ENCODE measurements at places on chromosomes 12 and 14.

GRCh38 chr12:51751661-51752060, 96.9 kb downstream of the FIGNL2 start:
- DNase-seq, result no peak

- no peak for DNase-seq
Observed at GRCh38 chr12:50665609-50666008, 98.3 kb upstream of the ATF1 start.

DNA sequence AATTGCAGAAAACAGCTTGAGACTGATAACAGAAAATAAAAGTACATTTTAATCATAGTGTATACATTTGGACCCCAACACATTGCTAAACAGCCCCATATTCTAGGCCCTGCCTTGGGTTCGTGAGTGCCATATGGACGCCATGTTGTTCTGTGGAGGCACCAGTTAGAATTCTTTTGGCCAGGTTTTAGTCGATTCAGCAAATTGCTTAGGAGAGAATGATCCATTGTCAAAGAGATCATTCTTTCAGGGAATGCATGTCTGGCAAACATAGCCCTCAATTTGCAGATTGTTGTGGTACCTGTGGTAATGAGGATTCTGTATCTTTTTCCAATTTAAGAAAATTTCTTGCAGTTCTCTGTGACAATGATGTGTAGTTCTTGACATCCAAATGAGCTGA, 183.6 kb upstream of the DDHD1 start:
- DNase-seq, result no peak

GRCh38 chr12:39692258-39692853, 72.8 kb upstream of the ABCD2 start:
- no peak for DNase-seq

GRCh38 chr14:70177081-70177800, 11.5 kb downstream of the SLC8A3 start:
- no peak for DNase-seq

- no peak for DNase-seq
Observed at GRCh38 chr12:47950856-47951468, 12.4 kb upstream of the TMEM106C start.

DNA sequence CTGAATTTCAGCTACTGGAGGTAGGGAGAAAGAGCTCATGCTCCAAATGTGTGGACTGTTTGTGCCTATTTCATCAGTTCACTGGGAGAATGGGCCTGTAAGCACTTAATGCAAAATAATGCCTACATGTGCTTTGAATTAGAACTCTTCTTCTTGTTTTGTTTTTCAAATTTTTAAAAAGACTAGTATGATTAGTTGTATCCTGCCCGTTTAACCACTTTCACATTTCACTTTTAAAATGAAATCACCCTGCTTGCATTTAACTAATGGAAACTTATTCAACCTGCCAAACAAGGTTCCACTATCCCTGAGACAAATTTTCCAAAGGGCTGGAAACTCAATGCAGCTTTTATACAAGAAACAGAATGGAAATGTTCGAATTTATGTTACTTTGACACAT, 79.7 kb downstream of the SAMD4A start:
- no peak for DNase-seq

GRCh38 chr14:99654235-99654985, 9.5 kb downstream of the HHIPL1 start:
- DNase-seq, result no peak

DNA sequence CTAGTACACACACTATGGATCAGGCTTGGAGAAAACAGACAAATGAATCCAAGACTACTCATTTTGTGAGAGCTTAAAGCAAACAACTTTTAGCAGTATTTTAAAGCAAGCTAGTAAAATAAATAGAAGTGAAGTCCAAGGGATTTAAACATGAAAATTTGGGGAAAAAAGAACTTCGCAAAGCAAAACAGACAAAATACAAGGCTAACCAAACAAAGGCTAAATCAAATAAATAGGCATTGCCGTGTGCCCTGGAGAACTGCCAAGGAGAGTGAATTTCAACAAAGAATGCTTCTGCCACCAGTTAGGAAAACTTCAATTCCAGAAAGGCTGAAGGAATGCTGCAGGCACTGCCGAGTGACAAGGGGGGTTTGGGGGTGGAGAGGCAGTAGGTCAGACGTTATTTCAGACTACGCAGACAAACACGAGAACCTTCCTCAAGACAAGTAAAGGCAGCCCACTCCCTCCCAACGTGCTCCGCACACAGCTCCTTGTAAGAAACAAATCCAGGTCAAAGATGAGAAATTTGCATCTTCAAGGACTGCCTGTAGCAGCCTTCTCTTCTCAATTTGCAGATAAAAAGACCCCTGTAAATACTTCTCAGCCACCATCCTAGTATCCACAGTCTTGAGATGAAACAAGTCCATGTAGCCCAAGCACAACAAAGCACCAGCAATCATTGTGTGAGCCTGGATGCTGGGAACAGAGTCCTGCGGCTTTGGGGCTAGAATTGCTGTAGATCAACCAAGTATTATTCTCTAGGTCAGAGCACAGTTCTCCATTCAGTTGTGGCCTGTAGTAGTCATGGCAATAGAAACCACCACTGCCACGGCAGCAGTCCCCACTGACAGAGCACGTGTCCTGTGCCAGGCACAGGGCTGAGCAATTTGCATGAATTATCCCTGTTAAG, 43.3 kb downstream of the EFCAB11 start:
- DNase-seq, result no peak

- no peak for DNase-seq
Observed at GRCh38 chr12:97482143-97482693, 19.6 kb downstream of the RMST start.

GRCh38 chr12:98821866-98822265, 176.8 kb downstream of the APAF1 start:
- no peak for DNase-seq

DNA sequence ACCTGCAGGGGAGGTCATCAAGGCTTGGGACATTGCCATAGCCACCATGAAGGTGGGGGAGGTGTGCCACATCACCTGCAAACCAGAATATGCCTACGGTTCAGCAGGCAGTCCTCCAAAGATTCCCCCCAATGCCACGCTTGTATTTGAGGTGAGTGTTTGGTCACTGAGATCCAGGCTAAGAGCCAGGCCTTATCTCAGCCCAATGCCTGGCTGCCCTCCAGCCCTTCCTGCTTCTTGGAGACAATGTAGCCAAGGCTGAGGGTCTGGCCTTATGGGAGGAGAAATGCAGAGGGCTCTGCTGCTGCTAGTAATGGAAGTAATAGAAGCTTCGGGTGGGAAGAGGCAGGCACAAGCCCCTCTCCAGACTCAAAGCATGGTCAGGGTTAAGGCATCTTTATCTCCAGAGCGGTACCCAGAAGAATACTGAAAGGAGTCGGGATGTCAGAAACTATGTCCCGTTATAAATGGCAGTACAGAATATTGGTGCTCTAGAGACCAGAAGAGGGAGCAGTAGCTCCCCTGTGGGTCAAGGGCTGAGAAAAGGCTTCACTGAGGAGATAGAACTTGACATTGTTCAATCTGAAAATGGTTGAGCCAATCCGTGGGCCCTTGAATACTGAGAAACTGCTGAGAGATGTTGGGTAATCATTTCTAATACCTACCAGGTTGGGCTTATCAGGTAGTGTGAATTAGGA, 3.1 kb downstream of the FKBP4 start:
- DNase-seq, result no peak

DNA sequence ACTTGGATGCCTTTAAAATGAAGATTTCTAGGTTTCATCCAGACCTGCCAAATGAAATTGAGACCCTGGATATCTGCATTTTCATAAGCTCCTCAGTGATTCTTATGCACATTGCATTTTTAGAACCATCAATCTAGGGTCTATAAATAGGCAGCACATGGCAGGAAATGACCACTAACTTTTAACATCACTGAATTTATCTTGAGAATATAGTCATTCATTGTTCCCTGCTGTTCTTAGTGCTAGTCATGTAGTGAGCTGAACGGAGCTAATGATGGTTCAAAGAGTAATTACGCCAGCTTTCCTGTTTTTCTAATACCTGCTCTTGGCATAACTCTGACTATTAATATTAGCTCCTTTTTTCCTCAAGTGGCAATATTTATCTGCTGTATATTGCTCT, 91.6 kb downstream of the TPH2 start:
- no peak for DNase-seq

DNA sequence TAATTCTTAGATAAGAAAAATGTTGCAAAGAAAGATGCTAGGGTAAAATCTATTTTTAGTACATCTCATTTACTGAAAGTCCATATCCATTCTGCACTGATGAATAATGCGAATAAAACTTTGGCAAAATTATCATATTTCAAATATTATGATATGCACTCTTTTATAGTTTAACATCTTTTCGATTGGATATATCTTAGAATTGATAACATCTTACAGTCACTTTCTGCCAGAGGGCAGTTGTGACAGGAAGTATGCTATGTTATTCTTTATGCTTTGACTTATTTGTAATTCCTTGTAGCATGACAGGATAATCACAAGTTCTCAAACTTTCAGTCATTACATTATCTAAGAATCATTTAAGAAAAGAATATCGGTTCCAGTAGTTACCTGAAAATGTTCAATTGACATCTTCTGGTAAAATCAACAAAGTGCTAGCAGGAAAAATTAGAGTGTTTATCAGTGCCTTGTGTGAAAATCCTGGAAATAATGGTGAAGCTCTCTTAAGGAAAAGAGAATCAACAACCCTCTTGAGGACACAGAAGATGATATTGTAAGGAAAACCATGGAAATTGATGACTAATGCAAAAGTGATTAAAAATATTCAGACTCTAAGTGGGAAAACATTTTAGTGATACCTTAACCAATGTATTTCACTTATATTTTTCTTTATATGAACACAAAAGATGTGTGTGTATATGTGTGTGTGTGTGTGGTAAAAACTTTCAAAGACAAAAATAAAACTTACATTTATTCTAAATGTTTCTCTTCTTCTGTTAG, 95.5 kb downstream of the SLC6A15 start:
- DNase-seq, result no peak

DNA sequence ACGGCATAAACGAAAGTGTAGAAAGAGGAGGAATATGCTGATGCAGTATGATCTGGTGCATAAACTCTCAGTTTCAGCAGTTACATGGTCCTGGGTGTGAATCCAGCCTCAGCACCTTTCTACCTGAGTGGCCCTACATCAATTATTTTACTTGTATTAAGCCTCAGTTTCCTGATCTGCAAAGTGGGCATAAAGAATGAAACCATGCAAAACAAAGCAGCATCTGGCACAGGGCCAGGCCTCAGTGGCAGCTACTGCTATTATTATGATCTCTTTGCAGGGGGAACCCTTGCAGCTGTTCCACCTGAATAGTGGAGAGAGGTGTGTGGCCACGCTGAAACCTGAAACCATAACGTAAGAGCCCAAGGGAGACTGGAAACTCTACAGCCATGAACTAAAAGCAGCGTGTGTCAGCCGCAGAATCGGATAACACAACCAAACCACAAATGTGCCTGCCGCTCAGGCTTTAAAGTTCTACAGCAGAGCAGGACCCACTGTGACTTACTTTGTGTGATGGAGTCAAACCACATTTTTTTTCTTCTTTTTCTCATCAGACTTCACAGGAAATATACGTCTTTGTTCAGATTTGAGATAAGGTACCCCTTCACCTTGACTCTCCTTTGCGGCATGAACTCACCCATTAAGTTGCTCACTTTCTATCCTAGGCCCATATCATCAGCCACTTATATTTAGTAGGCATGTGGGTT, 29.2 kb upstream of the FOS start:
- peak; percentile 59 for DNase-seq

- no peak for DNase-seq
Observed at GRCh38 chr14:76937181-76938091, 91.1 kb downstream of the IRF2BPL start.

- no peak for DNase-seq
Observed at GRCh38 chr12:76568888-76569551, 9.4 kb upstream of the OSBPL8 start.

DNA sequence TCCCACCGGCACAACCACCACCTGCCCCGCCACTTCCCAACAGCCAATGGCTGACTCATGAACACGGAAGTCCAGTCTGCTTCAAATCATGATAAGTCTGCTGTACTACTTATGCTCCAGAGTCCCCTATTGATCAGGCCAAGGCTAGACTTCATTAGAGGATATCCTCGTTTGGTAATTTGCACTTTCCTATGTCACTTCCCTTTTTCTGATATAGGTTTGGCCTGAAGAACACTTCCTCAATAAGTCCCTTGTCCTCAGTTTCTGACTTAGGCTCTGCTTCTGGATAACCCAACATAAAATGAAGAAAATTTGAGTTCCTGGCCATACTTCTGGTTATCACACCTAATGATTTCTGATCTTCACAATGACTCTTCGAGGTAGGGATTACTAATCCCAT, 45.3 kb downstream of the IFNG-AS1 start:
- DNase-seq, result no peak

DNA sequence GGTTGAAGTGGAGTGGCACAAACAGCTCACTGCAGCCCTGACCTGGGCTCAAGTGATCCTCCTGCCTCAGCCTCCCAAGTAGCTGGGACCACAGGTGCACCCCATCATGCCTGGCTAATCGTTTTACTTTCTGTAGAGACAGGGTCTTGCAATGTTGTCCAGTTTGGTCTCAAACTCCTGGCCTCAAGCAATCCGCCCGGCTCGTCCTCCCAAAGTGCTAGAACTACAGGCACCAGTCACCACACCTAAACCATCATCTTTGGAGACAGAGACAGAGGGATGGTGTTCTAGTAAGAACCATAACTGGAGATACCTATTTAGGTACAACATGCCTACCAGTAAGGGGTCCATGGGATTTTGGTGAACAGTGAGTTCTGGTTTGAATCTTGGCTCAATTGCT, 2.5 kb upstream of the DDX23 start:
- no peak for DNase-seq

DNA sequence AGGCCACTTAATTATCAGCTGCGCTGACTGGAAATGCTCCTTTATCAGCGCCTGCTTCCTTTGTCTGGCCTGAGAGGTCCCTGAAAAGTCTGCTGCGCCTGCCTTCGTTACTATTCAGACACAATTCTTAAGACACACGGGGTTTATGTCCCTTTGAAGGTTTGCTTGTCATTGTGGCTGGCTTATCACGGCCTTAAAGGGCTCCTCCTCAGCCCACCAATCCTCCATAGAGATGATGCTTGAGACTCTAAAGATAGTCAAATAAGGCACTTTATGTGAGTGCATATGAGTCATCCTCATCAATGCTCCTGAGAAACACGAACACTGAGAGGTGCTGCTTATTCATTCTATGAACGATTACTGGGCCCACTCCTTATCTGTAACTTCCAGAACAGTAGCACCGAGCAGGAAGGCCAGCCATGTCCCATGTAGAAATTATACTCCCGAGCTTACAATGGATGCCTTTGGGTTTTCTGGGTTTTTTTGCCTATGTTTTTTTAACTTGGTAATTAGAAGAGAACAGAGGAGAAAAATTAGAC, 1268.2 kb upstream of the TMEM132C start:
- DNase-seq, result no peak

DNA sequence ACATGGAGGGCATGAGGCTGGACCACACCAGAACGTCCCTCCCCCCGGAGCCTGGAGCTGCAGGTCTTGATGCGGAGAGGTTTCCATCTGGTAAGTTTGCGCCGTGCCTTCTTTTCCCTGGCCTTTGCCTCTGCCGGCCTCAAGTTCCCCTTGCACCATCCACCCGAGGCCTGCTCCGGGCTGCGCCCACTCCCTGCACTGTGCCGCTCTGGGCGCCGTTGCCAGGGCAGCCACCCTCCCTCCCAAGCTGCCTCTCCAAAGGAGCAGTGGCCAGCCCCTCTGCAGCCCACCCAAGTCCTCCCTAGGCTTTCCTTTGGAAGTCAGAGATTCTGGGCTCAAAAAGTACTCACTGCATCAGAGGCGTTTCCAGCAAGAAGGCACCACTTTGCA, 46.2 kb upstream of the MEG3 start:
- no peak for DNase-seq

Data from stimulated activated CD4-positive, alpha-beta T cell treated with anti-CD3 and anti-CD28 coated beads, Interleukin-4, amount 100 ng/mL, for 1 hour (primary cell).